GOT3 (cell line): ENCODE measurements at places on chromosomes 7 and 10.

DNA sequence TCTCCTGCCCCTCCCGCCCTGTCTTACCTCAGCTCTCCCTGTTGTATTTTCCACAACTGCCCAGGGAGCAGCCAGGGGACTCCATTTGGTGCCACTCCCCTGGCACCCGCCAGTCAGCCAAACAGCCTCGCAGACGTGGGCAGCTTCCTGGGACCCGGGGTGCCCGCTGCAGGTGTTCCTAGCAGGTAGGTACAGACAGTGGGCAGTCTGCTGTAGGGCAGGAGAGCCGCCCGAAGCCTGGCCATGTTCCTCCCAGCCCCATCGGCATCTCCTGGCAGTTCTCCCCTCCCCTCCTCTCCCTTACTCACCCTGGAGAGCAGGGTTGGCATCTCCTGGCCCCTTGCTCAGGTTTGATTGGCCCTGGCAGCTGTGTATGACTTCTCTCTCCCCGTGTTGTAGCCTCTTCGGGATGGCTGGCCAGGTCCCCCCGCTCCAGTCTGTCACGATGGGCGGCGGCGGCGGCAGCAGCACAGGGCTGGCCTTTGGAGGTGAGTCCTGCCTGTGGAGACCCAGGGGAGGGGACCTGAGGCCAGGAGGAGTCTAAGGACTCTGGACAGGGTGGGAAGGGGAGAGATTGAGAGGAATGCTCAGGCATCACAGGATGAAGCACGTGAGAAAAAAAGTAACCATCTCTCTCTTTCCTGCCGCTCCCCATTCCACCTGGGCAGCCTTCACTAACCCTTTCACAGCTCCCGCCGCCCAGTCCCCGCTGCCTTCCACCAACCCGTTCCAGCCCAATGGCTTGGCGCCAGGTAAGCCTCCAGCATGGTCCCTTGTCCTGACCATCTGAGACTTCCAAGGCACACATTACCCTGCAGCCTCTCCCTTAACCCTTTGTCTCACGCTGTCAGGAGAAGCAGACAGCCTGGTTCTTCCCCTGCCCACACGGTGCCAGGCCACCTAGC lies 11.3 kb downstream of the SAP25 start:
- no peak for DNase-seq

DNA sequence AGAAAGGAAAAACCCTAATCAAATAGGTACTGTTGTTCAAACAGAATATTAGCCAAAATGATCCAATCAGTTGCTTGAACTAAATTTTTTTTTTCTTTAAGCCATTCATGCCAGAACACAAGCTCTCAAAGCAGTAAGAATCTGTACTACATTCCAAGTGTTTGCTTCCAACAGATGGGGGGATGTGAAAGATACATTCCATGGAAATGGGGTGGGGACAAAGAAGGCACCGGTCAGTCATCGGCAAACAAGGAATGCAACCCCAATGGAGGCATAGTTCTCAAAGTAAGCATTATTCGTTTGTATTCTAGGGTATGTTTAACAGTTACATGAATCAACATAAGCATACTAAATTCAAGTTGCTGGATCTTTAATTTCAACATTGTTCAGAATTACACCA lies 32.5 kb downstream of the C10orf143 start:
- DNase-seq, result no peak

DNA sequence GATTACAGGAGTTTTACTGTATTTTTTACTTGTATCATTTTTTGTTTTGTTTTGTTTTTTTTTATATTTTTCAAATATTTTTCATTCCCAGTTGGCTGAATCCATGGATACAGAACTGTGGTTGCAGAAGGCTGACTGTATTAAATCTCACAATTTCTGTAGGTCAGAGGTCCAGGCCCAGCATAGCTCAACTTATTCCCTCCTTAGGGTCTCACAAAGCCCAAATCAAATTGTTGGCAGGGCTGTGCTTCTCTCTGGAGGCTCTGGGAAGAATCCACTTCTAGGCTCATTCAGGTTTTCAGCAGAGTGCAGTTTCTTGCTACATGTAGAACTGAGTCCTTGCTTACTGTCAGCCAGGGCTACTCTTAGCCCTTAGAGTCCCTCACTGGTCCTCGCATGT lies 22.6 kb downstream of the TSPAN14 start:
- no peak for DNase-seq

DNA sequence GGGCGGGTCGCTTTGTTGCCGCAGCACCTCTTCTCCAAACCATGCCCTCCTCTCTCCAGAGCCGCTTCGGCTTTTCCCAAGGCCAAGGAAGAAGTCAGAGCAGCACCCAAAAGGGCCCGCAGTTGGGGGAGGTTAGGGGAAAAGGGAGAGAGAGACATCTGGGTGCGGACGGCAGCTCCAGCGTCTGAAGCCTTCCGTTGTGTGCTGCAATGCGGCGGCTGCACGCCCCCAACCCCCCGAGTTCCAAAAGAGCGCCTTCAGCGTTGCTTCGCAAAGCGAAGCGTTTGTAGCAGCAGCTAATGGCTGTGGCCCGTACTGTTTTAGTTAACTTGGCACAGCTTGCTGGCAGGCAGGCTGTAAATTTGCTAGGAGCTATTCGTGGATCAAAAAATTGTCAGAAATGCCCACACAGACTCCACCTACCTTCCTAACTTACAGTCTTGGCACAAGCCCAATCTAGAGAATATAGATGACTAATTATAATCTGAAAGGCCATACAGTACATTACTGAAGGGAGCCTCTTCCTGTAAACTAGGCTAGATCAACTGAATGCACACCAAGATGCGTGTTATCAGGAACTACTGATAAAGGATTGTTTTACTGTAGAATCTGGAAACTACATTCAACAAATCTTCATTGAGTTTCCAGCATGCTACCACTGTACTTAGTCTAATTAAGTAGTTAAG lies 1.1 kb upstream of the KBTBD2 start:
- no peak for DNase-seq

GRCh38 chr10:6501931-6502330 lies 78.1 kb downstream of the PRKCQ start:
- DNase-seq, result no peak

DNA sequence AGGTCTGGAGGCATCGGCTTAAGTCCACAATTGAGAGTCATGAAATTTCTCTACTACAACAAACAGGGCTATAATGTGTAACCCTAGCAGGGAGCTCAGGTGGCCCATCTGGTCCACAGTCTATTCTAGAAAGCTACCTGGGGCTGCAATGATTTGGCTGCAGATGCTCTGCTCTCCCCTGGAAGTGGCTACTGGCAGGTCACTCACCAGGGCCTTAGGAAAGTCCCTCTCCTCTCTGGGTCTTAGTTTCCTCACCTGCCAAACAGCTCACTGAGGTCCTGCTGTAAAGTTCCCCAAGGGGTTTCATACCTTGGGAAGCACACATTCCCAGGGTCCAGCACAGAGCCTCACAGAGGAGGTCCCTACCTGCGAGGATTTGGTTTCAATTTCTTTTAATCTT lies 2.5 kb downstream of the IGFBP3 start:
- DNase-seq, result no peak

DNA sequence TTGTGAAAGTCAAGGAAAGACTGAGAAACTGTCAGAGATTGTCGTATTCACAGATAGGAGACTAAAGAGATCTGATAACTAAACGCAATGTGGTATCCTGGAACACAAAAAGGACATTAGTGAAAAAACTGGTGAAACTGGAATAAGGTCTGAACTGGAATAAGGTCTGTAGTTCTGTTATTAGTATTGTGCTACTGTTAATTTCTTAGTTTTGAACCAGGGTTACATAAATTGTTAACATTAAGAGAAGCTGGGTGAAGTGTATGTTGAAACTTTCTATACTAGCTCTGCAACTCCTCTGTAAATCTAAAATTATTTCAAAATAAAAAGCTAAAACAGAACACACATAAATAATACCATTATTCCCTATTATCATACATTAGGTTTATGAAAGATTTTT lies 3.4 kb upstream of the NT5C2 start:
- no peak for DNase-seq

DNA sequence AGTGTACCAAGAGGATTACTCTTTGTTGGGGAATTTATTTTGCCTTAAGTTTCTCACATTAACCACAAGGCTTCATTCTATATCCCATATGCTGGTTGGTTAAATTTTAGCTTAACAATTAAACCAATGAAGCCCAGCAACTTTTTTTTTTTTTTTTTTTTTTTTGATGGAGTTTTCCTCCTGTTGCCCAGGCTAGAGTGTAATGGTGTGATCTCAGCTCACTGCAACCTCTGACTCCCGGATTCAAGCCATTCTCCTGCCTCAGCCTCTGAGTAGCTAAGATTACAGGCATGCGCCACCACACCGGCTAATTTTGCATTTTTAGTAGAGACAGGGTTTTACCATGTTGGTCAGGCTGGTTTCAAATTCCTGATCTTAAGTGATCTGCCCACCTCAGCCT lies 75.0 kb upstream of the MKX start:
- DNase-seq, result no peak

GRCh38 chr7:74173491-74173865 lies 678 bp upstream of the EIF4H start:
- DNase-seq, result no peak

- no peak for DNase-seq
Measured at GRCh38 chr10:66258693-66259092, 667.1 kb upstream of the LRRTM3 start.

- no peak for DNase-seq
Measured at GRCh38 chr7:13801669-13802068, 187.8 kb downstream of the ETV1 start.

DNA sequence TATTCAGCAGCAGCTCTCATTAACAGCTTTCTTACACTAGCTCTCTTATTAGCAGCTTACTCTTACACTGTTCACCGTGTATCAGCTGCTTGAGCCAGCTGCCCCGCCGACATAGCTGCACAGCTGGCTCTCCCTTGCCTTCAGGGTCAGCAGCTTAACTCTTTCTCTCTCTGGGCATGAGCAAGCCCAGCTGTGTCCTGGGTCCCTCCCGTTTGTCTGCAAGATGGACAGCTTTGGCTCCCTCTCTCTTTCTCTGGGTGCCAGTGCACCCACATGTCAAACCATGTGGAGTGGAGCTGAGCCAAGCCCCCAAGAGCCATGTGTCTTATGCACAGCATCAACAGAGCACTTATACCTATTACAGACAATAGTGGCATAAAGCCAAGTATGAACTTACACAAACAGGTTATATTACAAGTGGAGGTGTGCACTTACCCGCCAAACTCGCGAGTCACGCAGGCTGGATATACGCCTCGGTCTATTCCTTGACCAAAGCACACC lies 35.7 kb upstream of the MTPAP start:
- no peak for DNase-seq

DNA sequence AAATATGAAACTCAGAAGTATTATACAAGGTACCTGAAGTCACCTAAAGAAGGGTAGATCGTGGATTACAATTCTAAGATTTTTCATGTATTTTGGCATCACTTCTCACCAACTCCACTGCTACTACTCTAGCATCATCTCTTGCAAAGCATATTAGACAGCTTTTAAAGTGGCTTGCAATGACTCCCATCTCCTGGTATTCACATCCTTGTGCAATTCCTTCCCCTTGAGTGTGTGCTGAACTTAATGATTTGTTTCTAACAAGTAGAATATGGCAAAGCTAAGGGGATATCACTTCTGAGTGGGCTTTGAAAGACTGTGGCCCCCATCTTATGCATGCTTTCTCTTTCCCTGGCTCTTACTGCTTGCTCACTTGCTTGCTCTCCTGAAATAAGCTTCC lies 280.2 kb downstream of the SNX13 start:
- DNase-seq, result no peak

- DNase-seq, result no peak
Measured at GRCh38 chr10:80405626-80406025, 2.7 kb upstream of the PRXL2A start.

- no peak for DNase-seq
Measured at GRCh38 chr7:157480371-157481050, 143.7 kb downstream of the DNAJB6 start.

GRCh38 chr7:44284881-44285541 lies 40.4 kb downstream of the CAMK2B start:
- DNase-seq, result no peak

- no peak for DNase-seq
Measured at GRCh38 chr10:20948686-20949327, 51.7 kb upstream of the NEBL start.

DNA sequence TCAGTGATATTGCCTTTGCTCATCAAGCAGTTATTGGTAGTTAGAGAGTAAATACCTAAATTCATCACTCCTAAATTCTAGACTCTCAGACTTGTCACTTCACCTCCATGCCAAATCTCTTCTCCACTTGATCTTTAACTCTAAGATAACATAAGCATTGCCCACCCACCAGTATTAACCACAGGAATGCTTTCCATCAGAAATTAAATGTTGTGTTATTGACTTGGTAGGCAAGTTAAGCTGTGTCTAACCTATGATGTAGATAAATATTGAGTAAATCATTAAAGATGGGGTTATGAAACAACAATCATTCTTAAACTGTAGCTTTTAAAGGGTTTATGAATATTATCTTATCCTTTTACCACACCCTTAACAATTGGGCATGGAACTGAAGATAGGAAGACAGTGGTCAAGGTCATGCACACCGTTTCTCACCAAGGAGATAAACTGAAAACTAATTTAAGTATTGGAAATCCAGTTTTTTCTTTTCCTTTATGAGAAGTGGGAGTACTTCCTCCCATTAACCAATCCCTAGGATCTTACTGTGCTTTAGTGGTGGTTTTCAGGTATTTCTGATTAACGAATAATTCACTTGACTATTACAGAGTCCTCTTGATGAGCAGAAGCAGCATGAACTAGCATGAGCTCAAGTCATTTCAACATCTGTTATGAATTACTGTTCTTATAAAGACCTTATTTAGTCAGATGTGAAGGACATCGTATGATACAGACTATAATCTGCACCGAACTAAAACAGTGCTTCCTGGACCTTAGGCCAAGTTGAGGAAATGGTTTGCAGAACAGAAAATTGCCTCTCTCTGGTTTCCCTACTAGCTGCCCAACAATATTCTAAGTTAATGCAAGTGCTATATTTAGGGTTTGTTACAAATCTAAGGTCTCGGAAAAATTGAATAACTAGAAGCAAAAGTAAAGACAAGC lies 142.0 kb downstream of the LCOR start:
- DNase-seq, result no peak

DNA sequence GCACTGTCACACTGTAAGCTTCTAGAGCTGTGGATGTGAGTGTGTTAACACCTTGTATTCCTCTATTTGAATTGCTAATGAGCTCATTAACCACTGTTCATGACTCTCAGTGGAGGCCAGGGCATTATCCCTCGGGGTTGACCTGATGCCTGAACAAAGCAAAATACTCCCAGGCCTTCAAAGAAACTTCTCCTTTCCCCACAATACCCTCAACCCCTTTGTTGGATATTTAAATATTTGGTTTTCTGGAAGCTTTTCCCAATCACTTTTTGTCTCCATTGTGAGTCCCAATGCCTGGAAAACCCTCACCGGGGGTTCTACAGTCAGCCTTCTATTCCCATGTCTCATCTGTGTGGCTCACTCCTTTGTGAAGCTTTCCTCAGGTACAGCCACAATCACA lies 780.1 kb downstream of the PHTF2 start:
- no peak for DNase-seq
